ENCODE measurements at places on chromosomes 4 and X.

DNA sequence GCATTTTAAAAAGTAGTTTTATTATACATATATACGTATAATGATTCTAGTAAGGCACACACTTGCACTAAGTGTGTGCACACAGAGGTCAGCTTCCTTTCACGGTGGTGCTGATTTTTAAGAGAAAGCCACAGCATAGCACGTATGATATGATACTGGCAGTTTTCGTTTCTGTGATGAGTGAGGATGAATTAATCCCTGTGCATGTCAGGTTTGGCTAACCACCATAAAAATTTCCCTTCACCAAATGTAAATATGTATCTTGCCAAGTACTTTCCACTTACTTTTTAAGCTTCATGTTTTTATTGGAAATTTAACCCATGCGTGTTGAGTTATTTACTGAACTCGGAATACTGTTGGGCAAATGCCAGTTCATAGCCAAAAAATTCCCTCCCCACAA, 84.6 kb downstream of the SYNPO2 start:
- DNase-seq: no peak

DNA sequence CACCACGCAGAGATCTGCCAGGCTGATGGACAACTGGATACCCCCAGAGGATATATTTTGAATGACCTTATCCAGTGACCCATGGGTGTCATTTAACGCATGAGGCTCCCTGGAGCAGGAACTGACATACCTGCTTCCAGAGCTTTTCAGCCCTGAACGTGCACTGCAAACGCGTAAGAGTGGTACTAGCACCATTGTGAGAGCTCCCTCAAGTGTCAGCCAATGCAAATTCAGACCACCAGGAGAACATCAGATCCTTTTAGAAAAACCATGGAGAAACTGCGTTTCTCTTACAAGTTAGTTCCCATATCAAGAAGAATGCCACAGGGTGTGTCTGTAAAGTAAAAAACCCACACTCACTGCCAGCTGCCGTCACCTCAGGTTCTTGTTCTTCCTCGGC, 7.3 kb downstream of the TREX2 start:
- DNase-seq: no peak

DNA sequence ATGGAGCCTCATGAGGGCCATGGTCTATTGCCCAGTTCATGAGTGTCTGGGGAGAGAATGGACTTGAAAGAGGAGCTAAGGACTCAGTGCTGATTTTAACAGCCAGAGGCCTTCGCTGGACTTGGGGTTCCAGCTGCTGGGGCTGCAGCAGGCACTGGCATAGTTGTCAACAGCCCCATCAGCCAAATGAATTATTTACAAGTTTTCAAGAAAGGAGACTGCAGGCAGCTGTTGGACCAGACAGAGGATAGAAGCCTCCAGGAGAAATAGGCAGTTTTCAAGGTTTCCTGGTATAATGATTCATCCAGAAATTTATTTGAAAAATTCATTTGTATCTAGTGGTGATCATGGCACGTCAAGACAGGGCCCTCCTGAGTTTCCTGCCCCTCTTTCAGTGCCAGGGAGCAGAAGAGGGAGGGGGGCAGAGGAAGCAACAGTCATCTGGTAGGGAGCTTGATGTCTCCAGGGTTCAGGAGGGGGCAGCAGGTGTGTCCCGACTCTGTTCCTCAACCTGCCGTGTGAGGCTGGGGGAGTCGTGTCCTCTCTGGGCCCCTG, 63.1 kb upstream of the GPR78 start:
- no peak for DNase-seq

- DNase-seq: no peak
Observed at GRCh38 chr4:24842356-24842755, 47.0 kb downstream of the SOD3 start.

- DNase-seq: no peak
Observed at GRCh38 chr4:166421556-166422156, 548.6 kb downstream of the TLL1 start.

DNA sequence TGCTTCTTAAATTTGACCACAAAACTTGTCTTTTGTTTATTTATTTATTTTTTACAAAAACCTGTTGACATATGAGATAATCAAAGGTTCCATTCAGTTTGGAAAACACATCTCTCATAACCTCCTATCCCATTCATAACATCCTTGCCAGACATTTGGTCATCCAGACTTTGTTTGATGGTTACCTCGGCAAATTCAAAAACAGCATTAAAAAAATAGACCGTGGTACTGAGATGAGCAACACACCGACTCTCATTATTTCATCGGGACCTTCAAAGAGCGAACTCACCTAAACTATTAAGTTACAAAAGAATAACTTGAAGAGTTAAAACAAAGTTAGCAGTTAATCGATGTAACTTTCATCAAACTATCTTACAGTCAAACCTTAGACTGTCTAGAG, 85.8 kb upstream of the RPS6KA3 start:
- no peak for DNase-seq

- no peak for DNase-seq
Observed at GRCh38 chr4:162874748-162875147, 291.9 kb downstream of the NAF1 start.

- no peak for DNase-seq
Observed at GRCh38 chr4:87659247-87659931, 9.3 kb downstream of the DMP1 start.

GRCh38 chrX:11273544-11273943, 19.7 kb upstream of the AMELX start:
- no peak for DNase-seq

Measured in activated naive CD4-positive, alpha-beta T cell (primary cell).